Activated CD4-positive, alpha-beta T cell treated with anti-CD3 and anti-CD28 coated beads, Interleukin-10, Interleukin-2, amounts not matched to agents 100 ng/mL and 50 ng/mL, durations not matched to agents 16 hours and 8 hours (primary cell): ENCODE measurements at places on chromosomes 5 and 9.

- no peak for DNase-seq
Observed at GRCh38 chr5:179164331-179165311, 104.4 kb downstream of the ZNF354C start.

DNA sequence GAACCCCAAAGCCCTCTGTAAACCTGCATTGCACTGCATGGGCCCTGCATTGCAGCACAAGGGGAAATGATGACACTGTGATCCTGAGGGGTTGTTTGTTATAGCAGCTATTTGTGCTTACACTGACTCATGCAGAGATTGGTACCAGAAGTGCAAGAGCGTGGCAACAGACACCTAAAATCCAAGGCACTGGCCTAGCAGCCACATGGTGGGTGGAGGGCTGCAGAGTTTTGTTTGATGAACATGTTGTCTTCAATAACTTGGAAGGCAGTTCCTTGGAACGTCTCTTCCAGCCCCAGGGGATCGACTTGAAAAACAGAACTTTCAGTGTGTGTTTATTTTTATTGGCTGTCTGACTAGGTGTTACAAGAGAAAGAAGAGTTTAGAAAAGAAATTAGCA lies 14.5 kb downstream of the FCN2 start:
- no peak for DNase-seq

GRCh38 chr5:82422001-82422740 lies 144.0 kb upstream of the RPS23 start:
- DNase-seq: peak; percentile 15

- DNase-seq: no peak
Observed at GRCh38 chr5:34047774-34048572, 5.0 kb upstream of the C1QTNF3 start.

DNA sequence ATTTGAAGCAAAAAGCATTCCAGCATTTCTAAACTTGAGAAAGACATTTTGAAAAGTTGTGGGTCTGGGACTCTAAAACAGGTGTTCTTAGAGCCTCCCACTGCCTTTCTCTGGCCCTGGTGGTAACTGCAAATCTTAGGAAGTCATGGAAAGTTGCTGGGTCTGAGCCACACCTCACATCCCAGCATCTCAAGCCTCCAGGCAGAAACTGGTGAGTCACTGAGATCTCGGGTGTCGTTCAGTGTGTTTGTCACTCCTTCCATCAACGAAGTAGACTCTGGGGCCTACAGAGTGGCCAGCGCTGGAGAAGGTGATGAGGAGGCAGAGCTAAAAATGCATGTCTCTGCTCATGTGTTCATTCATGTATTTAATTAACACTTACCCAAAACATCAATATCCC lies 59.6 kb upstream of the C5orf58 start:
- no peak for DNase-seq

- no peak for DNase-seq
Observed at GRCh38 chr5:80662108-80662507, 7.3 kb upstream of the DHFR start.
